DMS53 (cell line): ENCODE measurements at places on chromosomes 2 and 18.
A peak's percentile ranks its signal among the peaks of the same experiment; 100 is the strongest.

GRCh38 chr18:56889621-56890020, 238.5 kb downstream of the WDR7 start:
- no peak for DNase-seq

- no peak for DNase-seq
Measured at GRCh38 chr2:67574230-67574629, 177.1 kb downstream of the ETAA1 start.

DNA sequence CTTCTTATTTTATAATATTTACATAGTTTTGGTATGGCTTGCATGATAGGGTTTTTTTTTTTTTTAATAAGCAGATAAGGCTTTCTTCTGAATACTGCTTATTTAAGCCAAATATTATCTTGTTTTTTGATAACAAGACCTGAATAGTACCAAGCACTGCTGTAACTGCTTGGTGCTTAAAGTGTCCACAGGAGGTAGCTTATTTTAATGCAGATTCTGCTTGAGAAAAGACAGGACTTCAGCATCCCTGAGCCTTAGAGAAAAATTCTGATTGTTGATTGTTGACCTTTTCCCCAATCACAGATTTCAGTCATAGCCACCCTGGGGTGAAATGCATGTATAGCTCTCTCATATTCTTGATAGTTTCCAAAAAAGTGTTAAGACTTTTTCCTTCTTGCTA, 336.4 kb downstream of the CTNNA2 start:
- no peak for DNase-seq

DNA sequence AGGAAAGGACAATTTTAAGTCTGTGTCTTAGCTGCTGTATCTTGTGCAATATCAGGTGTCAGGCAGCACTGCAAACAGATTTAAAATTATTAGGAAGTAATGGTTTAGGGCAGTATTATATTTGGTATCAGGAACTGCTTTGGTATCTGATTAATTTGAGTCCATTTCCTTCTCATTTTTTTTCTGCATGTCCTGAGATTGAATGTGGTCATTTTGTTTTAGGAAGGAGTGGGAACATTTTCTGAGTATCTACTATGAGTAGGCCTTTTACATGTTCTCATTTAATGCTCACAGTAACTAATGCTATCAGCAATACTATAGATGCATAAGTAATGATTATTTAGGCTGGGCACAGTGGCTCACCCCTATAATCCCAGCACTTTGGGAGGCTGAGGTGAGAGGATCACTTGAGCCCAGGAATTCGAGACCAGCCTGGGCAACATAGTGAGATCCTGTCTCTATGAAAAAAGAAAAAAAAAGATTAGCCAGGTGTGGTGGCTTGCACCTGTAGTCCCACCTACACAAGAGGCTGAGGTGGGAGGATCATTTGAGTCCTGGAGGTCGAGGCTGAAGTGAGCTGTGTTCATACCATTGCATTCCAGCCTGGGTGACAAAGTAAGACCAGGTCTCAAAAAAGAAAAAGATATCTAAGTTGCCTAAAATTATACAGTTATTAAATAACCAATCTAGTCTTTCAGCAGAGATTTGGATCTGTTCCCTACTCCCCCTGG, 4.7 kb downstream of the FMNL2 start:
- DNase-seq, result no peak

DNA sequence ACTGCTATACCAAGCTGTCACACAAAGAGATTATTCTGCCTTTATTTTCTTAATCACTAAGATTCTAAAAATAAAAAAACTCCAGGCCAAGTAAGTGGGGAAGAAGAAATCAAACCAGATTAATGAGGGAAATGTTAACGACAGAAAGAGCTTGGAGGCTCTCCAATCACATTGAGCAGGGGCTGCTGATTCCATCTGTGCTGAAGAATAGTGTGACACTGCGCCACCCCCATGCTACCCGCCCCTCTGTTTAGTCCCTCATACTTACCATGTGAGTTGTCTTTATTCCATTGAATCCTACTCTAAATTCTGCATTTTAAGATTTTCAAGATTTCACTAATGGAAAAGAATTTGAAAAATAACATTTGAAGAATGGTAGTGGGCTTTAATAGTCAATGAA, 998.0 kb upstream of the CDH2 start:
- DNase-seq, result no peak

DNA sequence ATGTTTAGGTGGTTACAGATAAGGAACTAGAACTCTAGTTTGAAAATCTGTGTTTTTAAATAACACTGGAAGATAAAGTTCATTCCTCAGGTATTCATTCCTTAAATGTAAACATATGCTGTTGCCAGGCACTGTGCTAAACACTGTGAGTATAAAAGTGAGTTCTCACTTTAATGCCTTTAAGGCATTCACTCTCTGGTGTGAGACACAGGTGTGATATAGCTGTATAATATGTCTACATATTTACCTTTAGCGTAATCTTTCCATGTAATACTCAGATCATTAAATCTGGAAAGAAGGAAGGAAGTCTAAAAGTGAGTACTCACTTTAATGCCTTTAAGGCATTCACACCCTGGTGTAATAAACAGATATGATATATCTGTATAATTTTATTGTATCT, 472.6 kb downstream of the PARD3B start:
- DNase-seq, result peak; percentile 64

- no peak for DNase-seq
Measured at GRCh38 chr18:58241877-58242276, 197.9 kb downstream of the NEDD4L start.

- no peak for DNase-seq
Measured at GRCh38 chr2:165402162-165402561, 67.3 kb upstream of the CSRNP3 start.

DNA sequence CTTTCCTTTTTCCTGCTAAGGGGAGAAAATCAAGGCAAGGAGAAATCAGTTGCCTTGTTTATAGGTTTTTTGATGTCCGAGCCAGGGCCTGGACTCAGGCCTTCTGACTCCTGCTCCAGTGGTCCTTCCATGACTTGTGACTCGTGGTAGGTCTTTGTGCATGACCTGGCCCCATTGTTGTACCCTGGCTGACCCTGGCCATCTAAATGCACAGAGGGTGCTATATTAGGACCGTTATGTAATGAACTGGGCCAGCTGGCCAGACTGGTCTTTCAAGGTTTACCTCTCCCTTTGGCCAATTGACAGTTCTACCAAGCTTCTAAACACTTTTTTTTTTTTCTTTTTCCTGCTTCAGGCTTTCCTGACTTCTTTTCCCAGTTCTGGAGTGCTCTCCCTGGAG, 81.1 kb downstream of the SETBP1 start:
- DNase-seq, result peak; percentile 83

- DNase-seq, result no peak
Measured at GRCh38 chr2:36912695-36913094, 53.6 kb downstream of the STRN start.

DNA sequence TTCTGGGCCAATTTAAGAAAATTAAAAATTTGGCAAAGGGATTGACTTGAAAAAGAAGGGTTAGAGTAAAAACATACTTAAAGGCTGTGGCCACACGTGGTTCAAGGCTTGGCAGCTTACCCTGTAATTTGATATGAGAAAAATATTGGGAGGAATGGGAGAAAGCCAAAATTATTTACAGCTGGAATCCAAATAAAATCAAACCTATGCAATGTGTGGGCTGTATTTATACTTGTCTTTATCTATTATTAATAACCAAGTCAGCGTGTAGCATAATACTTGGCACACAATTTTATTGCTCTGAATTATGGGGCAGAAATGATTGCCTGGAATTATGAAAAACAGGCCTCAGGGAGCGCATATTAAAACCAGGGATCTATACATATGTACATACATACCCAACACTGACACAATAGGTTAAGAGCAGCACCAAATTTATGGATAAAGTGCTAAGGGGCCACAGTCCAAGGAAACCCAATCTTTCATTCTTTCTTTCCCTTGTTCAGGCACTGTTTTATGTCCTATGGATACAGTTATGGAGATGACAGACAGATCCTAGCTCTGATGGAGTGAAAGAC, 35.6 kb downstream of the FAM124B start:
- DNase-seq, result no peak

GRCh38 chr2:12602661-12603060, 114.1 kb upstream of the TRIB2 start:
- no peak for DNase-seq

DNA sequence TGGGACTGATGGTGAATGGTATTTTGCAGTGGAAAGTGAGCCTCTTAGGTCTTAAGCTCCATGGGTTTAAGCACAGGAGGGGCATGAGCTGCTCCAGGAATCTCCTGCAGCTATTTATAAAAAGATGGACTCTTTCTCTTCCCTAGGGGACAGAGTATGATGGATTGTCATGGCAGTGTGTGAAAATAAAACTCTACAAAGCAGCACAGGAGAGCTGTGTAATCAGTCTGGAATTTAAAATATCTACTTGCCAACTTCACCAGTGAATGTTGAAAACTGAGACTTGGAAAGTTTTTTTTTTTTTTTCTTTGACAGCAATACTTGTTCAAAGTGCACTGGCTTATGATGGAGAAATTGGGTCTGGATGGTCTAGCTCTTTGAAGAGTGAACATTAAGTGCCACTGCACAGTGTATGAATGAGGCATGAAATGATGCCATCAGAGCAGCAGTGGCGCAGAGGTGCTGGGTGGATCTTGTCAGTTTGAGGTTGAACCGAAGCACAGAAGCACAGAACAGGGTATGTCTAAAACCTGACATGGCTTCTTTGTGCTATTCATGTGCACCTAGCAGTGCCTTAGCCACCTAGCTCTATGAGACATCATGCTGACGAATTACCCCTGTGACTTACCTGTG, 245.4 kb downstream of the PTPRM start:
- no peak for DNase-seq

GRCh38 chr2:235383272-235383843, 110.5 kb upstream of the AGAP1 start:
- DNase-seq, result no peak

DNA sequence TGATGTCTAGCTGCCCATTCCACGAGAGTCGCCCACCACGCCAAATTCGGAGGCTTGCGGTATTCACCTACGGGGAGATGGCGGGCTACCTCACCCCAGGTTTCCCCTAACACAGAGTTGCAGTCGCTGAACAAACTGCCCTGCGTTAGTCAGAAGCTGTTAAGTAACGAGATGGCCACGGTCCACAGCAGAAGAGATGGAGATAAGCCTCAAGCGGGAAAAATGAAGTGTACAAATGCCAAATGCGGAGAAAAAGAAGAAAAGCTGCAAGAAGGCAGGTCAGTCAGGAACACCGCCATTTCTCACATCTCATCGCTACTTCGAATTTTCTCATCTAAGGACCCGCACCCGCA, 425 bp downstream of the ASB3 start:
- peak; percentile 68 for DNase-seq

- no peak for DNase-seq
Measured at GRCh38 chr18:9616049-9616448, 1.7 kb upstream of the PPP4R1 start.

DNA sequence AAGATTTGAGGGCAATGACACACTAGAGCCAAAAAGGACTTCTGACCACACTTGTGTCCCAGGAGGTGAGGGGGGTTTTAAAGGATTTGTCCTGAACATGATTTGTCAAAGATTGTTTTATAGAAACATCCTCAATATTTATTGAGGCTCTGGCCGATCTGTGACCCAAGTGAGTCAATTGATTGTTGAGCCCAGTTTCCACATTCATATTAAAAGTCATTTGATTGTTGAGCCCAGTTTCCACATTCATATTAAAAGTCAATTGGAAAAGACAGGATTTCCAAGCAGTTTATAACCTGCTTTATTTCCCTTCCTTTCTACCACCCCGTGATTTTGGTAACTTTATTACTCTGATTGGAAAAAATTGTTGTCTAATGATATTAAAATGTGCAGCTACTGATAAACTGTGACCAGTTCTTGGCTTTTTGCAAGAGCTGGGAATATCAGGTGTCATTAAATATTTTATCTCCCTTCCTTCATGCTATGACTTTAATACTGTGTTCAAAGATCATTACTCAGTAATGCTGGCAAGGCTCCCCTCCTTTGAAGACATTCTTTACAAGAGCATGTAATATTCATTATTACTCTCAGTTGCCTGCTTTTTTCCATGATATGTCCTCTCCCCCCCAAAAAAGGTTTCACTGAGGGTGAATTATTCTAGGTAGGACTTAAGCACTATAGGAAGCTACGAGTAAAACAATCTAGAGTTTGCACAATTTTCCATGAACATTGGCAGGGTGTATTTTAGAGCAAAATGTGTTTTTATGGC, 75.3 kb downstream of the HRH4 start:
- no peak for DNase-seq

DNA sequence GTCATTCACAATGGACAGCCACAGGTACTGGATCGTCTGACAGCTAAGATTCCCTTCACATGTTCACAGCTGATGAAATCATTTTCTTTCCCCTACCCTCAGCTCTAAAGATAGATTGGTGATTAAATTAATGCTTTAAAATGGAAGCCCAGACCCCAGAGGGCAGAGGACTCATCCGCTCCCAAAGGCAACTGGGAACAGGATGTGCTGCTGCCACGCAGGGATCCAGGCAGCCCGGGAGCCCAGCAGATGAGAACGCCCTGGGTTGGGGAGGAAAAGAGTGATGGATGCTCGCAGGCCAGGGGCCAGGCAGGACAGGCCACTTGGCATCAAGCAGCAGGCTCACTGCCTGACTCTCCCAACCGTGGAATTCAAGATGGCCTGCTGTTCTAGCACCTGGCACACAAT, 41.3 kb downstream of the HDHD2 start:
- no peak for DNase-seq

DNA sequence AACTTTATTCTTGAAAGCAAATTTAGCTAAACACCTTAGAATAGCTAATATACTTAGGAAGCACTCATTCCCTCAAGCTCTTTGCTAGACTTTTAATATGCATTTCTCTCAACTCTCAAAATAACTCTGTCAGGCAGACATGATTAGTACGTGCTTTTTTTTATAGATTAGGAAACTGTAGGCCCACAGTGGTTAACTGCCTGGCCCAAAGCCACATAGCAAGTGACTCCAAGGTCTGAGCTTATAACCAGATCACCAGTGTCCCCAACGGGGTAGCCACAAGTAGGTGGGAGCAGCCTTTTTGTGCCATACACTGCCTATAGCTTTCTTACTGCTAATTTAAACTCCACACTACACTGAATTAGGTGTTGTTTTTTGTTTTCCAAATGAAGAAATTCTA, 576.8 kb downstream of the METTL4 start:
- DNase-seq, result no peak

- DNase-seq, result no peak
Measured at GRCh38 chr2:72204156-72204785, 56.6 kb upstream of the CYP26B1 start.

GRCh38 chr18:51162617-51163016, 34.9 kb downstream of the MEX3C start:
- no peak for DNase-seq

DNA sequence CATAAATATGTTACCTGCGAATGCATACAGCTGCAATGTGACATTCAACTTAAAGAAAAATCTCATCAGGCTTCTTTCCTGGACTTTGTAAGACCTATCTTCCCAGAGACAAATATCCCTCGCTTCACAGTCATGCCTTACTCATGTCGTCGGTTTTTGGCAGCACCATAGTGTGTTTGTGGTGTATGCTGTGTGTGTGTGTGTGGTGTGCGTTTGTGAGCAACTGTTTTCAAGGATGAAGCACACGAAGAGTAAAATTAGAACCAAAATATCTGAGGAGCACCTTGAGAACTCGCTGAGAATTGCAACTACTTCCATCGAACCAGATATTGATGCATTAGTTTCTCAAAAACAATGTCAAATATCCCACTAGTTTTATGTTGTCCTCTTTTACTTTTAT, 56.9 kb downstream of the ASB1 start:
- no peak for DNase-seq

GRCh38 chr2:88095022-88095421, 27.4 kb downstream of the SMYD1 start:
- DNase-seq, result no peak

GRCh38 chr2:16632598-16632997, 33.0 kb downstream of the CYRIA start:
- peak; percentile 80 for DNase-seq
